Thoracic aorta (tissue), 2 donors: ENCODE measurements at places on chromosomes 5 and 9. TPM values are rescaled to one million over a fixed set of nuclear protein-coding genes. Genes with fewer than 3 reads are reported as not detected.

The SLC4A9 gene
- not detected for total RNA-seq

- DNase-seq = no peak
These were observed 66.9 kb downstream of the ZCCHC7 start for GRCh38 chr9:37187292-37187691.

GRCh38 chr5:149371296-149371962, 7.7 kb downstream of the IL17B start:
- no peak for DNase-seq

DNA sequence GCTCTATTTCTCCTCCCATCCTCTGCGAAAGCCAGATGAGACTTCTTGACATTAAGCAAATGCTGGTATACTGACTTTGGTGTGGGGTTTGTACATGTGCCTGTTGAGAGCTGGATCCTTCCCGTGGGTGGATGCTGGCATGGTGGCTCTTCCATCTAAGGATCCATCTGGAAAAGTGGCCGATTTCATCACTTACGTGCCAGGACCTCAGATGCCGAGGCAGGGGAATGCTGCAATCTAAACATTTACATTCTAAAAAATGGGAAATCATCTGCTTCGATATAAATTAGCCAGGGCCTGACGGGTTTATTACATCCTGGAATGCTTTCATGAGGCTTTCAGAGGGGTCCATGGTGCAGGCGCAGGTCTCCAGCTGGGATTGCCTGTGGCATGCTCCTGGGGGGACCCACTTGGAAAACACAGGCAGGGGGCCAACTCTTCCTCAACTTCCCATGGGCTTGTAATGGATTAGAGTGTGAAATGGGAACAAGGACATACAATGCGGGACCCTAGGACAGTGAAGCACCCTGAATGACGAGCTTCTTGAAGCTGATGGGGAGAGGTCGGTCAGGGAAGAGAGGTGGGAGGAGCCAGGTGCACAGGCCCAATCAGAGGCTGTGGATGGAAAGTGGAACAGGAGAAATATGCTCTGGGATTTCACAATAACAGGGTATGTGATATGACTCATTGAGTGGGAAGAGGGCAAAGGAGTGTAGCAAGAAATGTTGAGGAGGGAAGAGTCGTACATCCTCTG, 105.5 kb upstream of the PITX1 start:
- DNase-seq = no peak

The PCDHGB7 gene
- total RNA-seq = 18.0 TPM

DNA sequence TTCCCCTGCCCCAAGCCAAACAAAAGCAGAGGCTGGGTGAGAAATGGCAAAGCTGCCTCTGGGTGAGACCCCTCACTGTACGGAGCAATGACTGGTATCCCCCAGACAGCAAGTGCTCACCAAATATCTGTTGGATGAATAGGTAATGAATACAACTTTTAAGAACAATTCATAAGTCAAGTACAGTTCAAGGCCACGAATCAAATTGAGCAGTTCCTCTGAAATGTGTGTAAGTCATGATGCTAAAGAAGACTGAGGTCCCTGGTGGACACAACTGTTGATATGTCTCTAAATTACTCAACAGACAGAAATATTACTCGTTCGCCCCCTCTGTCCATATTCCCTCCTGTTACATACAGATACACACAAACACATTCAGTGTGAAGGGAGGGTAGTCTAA, 160.7 kb downstream of the GLIS3 start:
- no peak for DNase-seq

GRCh38 chr5:160390787-160391696, 8.8 kb downstream of the FAM200C start:
- no peak for DNase-seq

The TMEM171 gene
- not detected for total RNA-seq

GRCh38 chr5:72171667-72172066, 64.4 kb downstream of the MAP1B start:
- no peak for DNase-seq

The STPG3 gene
- total RNA-seq = not detected

The SLC1A3 gene
- 44.7 TPM for total RNA-seq

DNA sequence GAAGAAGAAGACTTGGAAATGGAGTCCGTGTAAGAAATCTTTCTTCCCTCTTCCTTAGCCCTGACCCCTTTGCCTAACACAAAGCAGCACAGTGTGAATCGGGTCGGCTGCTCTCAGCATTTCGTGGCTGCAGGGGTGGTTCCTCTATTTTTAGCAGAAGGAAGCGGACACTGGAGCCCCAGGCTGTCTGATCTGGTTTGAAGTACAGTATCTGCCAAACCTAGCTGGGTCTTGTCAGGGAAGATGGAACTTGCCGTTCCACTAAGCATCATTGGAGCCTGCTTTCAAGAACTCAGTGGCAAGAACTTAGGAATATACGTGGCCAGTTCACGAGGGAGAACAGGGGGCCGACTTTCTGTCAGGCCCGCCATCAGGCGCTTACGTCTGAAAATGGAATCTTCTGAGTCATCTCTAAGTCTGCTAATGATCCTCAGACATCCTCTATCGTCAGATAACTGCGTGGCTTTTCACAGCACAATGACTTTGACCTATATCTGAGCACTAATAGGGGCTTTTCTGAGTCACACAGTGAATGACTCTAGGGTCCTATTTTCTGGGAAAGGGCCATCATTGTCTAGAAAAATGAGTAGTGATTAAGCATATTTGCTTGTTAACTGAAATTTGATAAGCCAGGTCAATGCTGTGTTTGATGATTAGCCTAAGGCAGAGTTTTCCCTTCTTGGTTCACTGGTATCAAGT, 43.3 kb upstream of the NCS1 start:
- DNase-seq = no peak

DNA sequence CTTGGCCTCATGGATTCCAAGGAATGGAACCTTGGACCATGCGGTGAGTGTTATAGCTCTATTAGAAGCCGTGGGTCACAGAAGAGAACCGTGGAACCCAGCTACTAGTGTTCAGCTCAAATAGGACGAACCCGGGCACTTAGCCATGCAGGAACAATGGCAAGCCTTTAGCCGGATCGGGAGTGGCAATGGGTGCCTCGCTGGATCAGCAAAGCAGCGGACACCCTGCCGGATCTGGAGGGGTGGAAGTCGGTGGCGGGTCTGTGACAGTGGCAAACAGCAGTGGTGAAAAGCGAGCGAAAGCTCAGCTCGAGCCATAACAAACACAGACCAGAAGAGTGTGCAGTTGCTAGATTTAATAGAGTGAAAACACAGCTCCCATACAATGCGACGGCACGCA, 2.4 kb upstream of the CDO1 start:
- DNase-seq = no peak

DNA sequence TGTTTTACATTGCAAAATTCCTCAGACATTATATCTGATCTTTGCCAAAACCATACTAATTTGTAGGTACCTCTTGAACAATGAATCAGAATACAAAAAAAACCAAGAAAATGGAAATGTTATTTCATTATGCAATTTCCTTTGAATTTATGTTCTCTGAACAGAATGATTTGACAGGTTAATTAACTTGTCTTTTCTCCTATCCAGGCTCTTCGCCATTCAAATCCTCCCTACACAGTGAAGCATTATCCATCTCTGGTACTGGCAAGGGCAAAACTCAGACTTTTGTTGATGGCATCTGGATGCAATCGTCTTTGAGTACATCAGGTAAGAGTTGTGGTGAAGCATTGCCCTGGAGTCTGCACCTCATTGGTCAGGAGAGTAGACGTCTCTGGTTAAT, 655.7 kb upstream of the ITGA1 start:
- DNase-seq = no peak

The MINAR2 gene
- not detected for total RNA-seq

DNA sequence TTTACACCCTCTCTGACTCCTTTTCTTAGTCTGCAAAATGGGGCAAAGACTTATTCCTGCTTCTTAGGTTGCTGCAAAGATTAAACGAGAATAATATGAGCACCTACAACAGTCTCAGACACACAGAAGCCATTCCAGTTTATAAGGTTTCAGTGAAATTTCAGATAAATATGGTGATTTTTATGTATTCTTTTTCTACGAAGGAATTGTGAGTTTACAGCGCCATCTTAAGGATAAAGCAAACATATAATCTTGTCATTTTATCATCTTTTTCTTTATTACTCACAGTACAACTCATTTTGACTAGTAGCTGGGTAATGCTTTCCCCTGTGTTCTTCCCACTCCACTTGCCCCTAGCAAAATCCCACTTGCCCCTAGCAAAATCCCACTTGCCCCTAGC, 29.2 kb upstream of the SMC5 start:
- DNase-seq = no peak

- no peak for DNase-seq
These were observed 44.2 kb upstream of the NOTCH1 start for GRCh38 chr9:136589766-136590763.

GRCh38 chr5:80078921-80079320, 43.8 kb downstream of the THBS4 start:
- DNase-seq = no peak

GRCh38 chr5:130189961-130190360, 285.7 kb downstream of the CHSY3 start:
- DNase-seq = no peak

DNA sequence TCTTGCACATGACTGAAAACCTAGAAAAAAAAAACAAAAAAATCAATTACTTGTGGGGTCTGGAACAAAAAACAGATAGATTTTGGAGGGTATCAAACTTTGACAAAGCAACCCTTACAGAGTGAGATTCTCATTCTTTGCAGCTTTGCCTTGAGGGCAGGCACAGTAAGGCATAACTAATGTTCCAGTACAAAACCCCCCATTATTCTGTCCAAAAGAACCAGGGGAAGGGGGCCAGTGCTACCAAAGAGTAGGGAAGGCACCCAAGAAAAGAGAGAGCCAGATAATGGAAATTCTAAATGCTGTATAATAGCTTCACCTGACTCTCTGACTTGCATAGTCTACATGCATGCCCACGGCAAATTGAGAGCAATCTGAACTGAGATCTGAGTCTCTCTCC, 12.9 kb downstream of the POLK start:
- DNase-seq = no peak

The HTR4 gene
- total RNA-seq = 3.9 TPM

DNA sequence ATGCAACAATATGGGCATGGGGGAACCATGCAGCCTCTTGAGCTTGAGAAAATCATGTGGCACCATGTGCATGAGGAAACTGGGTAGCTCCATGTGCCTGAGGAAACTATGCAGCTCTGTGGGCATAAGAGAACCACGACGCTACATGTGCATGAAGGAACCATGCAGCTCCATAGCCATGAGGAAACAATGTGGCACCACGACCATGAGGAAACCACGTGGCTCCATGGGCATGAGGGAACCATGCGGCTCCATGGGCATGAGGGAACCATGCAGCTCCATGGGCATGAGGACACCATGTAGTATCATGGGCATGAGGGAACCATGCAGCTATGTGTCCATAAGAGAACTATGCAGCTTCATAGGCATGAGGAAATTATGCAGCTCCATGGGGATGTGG, 140.8 kb downstream of the CAVIN4 start:
- DNase-seq = no peak

- no peak for DNase-seq
These were observed 30.5 kb upstream of the DMRTA1 start for GRCh38 chr9:22415941-22416691.

The PAEP gene
- total RNA-seq = not detected

DNA sequence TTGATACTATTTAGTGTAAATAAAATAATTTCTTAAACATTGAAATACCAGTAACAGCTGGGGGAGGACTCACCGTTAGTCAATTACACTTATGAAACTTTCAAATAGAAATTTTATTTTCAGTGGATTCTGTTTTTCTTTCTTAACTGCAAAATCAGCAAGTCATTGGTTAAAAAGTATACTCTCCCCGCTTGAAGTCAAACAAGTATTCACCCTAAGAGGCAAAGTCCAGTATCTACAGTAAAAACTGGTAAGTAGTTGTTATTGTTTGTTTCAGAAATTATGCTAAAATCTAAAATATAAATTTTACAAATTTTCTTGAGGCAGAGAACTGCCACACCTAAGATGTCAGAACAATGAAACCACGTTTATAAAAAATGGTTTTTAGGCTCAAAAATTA, 22.4 kb downstream of the NREP start:
- no peak for DNase-seq

The PCDHB9 gene
- total RNA-seq = 9.6 TPM

DNA sequence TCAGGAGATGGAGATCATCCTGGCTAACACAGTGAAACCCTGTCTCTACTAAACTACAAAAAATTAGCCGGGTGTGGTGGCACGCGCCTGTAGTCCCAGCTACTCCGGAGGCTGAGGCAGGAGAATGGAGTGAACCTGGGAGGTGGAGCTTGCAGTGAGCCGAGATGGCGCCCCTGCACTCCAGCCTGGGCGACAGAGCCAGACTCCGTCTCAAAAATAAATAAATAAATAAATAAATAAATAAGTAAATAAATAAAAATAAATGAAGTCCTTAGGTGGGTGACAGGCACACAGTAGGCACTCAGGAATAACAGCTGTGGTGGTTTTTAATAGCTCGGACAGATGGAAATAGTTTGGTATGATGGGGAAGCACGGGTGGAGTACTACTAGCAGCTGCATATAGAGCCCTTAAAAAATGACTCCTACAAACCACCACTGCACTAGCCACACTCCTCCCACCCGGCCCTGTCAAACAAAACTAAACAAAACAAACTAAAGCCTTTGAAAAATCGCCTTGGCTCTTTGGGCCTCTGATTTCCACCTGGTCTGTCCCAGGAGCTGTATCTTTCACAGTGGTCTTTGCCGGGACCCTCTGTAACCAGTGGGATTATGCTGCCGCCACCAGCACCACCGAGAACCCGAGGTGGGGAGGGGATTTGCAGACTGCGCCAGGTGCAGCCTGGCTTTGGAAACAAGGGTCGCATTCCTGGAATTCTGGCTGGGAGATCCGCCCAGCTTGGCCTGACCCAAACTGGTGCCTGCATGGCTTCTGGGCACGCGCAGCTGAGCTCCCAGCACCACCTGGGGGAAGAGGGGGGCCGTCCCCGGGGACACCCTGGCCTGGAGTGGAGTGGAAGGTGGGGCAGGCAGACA, 5.1 kb upstream of the WDR5 start:
- no peak for DNase-seq

DNA sequence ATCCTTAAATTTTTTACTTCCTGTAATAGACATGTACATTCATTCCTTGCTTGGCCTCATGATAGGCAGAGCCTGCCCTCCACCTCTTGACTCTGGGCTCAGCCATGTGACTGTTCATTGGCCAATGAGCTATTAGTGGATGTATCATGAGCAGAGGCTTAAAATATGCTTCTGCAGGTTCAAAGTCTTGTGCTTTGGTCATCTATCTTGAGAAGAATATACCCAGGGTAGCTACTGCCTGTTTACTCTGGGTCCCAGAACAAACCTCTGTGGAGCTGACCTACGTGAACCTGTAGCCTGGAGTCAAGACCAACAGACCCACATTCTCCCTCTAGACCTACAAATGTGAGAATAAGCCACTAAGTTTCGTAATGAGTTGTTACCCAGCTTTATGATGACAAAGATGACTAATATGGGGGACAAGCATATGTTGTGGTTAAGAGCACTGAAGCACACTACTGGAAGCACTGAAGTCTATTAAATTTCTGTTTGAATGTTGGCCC, 244.4 kb downstream of the MAST4 start:
- DNase-seq = no peak
